ENCODE measurements at places on chromosomes 16 and 17.

DNA sequence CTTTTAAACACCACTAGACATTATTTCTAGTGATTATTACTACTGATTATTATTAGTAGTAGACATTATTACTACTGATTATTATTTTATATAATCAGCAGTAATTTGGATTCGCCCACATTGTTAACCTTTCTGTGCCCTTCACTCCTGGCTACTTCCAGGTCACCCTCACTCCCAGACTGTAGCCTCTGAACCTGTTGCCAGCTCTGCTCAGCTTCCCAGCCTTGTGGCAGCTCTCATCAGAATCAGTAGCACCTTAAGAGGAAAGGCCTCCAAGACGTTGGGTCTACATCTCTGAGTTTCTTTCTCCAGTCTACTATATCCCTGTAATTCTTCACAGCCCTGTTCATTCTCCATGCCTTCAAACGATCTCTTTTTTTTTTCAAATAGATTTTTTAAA, 137.0 kb downstream of the KATNIP start:
- DNase-seq = no peak

GRCh38 chr17:46139432-46140210, 53.6 kb downstream of the KANSL1 start:
- no peak for DNase-seq

- DNase-seq = no peak
Measured at GRCh38 chr16:54715011-54715410, 215.7 kb upstream of the IRX5 start.

DNA sequence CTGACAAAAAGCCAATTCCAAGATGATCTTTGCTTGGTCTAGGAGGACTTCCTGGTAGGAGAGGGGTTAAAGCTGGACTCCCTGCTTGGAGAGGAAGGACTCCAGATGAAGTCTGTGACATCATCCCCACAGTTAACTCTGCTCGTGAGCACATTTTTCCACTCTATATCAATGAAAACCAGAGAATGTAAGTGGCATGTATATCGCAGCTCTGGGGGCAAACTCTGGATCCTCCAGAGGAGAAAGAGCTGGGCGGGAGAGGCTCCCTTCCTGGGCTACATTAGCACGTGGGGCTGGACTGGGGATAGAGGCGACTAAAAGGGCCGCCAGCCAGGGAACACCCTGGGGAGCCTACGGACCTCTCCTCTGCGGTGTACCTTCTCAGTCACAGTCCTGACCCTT, 34.1 kb downstream of the HIC1 start:
- peak; percentile 55 for DNase-seq

- DNase-seq = peak; percentile 39
Measured at GRCh38 chr17:81794509-81794908, 9.4 kb upstream of the GCGR start.

- DNase-seq = no peak
Measured at GRCh38 chr17:69802045-69802740, 272.8 kb upstream of the KCNJ16 start.

GRCh38 chr17:76529224-76530094, 8.1 kb downstream of the CYGB start:
- DNase-seq = peak; percentile 95

- DNase-seq = peak; percentile 85
Measured at GRCh38 chr16:80273635-80274538, 266.9 kb upstream of the DYNLRB2 start.

- DNase-seq = no peak
Measured at GRCh38 chr17:44863061-44863918, 15.6 kb downstream of the HIGD1B start.

DNA sequence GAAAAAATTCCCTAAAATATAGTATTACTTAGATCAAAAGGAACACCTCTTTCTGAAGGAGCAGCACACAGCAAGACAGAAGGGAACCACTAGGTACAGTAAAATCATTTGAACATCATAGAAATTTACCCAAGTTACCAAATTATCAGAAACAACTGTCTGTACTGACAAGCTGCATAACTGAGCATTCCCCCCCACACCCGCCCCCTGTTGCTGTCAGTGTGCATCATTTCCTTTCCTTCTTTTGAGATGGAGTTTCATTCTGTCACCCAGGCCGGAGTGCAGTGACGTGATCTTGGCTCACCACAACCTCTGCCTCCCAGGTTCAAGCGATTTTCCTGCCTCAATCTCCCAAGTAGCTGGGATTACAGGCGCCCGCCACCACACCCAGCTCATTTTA, 120.7 kb downstream of the TRIM37 start:
- DNase-seq = no peak

- no peak for DNase-seq
Measured at GRCh38 chr16:3094289-3095027, 4.6 kb downstream of the ZSCAN10 start.

All from fibroblast of gingiva (primary cell).